Activated CD8-positive, alpha-beta memory T cell treated with anti-CD3 and anti-CD28 coated beads for 36 hours (primary cell): ENCODE measurements at places on chromosomes 3 and 15. TPM values are rescaled to one million over a fixed set of nuclear protein-coding genes. Genes with fewer than 3 reads are reported as not detected.

Gene CA12
- not detected for total RNA-seq

Gene HHATL
- not detected for total RNA-seq

Gene ZBTB20
- 2.5 TPM for total RNA-seq

Gene FBN1
- total RNA-seq: 0.40 TPM

Gene CELSR3
- total RNA-seq: 23.6 TPM

Gene BCHE
- total RNA-seq: not detected

Gene EXD1
- not detected for total RNA-seq
